ENCODE measurements at places on chromosomes 1 and 21.

DNA sequence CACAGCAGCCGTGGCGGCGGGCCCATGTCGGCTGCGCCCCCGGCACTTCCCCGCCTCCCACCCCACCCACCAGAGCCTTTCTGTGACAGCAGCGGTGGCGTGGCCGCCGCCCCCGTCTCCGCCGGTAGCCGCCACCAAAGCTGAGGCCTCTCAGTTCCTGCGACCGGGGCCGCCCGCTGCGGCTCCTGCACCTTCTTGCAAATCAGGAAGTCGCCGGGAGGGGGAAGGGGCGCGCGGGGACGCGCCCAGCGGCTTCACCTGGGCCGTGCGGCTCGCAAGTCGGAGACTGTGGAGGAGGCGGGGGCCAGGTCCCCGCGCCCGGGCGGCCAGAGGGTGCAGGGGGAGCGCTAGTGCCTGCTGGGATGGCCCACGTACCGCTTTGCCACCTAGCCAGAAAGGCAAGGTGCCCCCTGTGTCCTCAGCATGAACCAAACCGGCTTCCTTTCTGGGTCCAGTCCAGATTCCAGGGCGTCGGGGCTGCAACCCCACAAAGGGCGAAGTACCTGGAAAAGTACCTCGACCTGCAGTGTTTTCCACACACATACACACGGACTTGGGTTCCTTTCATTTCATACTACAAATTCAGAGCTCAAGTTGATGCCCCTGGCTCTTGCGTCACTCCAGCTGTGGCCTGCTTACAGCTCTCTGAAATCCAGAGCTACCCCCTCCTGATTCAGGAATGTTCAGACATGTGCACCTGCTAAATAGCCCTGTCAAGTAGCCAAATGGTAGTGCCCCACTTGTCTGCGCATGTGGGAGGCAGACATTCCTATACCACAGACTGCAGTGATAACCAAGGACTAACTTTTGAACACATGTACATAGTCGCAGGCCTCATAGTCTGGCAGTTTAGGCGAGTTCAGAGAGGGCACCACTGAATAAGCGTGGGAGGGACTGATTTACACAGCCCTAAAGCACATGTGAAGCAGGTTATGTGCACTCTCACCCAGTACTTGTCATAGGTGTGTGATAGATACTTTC is at the start of gene DENND1B:
TSS of gene DENND1B (minus strand) at position 199 of the 981 bp plus-strand sequence. CDS start 325 bp downstream, outside the sequence.
- peak; percentile 85 for DNase-seq

- DNase-seq = peak; percentile 20
Observed at GRCh38 chr1:225631021-225631663, 21.8 kb downstream of the ENAH start.

DNA sequence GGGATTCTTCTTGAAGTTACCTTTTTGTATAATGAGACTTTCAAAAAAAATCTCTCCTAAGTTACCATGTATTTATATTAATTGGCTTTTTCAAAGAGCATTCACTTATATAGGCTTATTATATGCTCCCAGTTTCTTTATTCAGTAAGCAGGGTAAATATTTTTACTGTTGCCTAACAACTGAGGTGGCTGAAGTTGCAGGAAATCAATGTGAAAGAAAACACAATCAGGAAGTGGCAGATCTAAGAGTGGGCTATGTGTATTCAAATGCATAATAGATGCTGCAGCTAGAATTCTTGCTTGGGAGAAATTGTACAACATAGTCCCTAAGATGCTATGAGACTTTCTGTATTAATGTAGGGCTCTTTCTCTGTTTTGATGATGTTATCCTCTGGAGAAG is 606.9 kb downstream of the NUF2 start:
- DNase-seq = no peak

- DNase-seq = no peak
Observed at GRCh38 chr1:234199476-234200127, 173.7 kb upstream of the COA6 start.

DNA sequence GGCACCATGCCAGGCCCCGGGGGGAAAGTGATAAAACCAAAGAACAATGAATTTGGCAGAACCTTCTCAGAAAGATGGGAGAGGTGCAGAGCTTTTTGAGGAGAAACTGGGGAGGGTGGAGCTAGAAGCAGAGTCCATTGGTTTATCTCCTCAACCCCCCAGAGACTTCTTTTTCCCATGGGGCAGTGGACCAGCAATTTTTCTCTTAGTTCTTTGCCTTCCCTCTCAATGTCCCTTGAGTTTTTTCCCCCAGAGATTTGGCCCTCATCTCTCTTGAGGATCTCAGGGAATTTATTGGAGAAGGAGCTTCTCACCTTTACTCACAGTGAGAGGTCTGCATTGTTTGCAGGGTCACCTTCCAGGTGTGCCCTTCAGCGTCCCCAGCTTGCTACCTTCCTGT is 5.3 kb upstream of the ARHGEF11 start:
- no peak for DNase-seq

- DNase-seq = no peak
Observed at GRCh38 chr1:118866330-118866729, 121.8 kb downstream of the TBX15 start.

DNA sequence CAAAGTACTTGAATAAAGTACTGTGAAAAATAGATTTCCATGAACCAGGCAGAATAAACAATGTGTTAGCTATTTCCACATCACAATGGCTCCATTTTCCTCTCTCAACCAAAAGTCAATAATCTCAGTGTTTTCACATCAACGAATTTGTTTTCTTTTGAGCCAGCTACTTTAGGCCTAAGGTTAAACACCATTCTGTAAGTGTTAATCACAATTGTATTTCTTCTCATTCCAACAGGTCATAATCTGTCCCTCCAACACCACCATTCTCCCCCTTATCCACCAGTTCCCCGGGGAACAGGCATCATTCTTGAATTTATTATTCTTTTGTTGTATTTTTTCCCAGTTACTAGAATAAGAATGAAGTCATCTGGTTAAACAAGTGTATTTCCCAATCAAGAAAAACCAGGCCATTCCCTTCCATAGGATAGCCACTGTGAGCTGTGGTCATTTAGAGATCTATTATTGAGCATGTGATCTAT is 66.2 kb upstream of the PALMD start:
- no peak for DNase-seq

DNA sequence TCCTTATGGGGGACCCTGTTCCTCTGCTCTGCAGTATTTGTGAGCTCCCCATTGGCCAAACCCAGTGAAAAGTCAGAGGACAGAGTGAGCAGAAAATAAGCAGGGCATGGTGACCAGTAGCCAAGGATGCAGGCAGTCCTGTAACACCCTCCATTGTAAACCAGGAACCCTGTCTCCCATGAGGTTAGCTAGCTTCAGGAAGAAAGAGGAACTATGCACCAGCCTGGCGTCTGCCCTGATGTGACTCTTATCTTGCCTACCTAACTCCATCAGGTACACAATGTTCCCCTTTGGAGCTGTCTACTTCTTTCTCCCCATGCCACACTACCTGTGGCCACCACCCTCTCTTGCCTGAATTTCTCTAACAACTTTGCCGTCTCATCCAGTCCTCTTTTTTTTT is 119.2 kb downstream of the LRIG2 start:
- no peak for DNase-seq

GRCh38 chr1:17400725-17401341 is 28.8 kb downstream of the PADI6 start:
- no peak for DNase-seq

GRCh38 chr1:109793486-109794318 is 30.0 kb upstream of the EPS8L3 start:
- peak; percentile 71 for DNase-seq

GRCh38 chr1:98702976-98703375 is 41.5 kb downstream of the SNX7 start:
- no peak for DNase-seq

- DNase-seq = peak; percentile 56
Observed at GRCh38 chr21:16592381-16592780, 862.6 kb downstream of the USP25 start.

DNA sequence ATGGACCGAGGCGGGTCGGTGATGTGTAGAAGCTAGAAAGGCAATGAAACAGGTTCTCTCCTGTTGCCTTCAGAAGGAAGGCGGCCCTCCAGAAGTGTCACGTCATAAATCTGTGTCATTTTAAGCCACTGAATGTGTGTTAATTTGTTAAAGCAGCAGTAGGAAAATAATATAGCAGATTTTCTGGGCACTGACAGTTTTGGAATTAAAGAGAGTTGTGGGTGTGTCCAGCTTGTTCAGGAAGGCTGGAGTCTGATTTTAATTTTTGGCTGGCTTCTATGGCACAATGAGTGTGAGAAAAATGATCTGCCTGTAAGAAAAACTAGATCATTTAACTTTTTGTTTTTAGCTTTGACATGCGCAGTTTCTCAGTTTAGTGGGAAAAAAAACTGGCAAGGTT is 177.3 kb downstream of the EDEM3 start:
- no peak for DNase-seq

GRCh38 chr1:2199042-2199810 is 4.7 kb upstream of the FAAP20 start:
- DNase-seq = peak; percentile 44

DNA sequence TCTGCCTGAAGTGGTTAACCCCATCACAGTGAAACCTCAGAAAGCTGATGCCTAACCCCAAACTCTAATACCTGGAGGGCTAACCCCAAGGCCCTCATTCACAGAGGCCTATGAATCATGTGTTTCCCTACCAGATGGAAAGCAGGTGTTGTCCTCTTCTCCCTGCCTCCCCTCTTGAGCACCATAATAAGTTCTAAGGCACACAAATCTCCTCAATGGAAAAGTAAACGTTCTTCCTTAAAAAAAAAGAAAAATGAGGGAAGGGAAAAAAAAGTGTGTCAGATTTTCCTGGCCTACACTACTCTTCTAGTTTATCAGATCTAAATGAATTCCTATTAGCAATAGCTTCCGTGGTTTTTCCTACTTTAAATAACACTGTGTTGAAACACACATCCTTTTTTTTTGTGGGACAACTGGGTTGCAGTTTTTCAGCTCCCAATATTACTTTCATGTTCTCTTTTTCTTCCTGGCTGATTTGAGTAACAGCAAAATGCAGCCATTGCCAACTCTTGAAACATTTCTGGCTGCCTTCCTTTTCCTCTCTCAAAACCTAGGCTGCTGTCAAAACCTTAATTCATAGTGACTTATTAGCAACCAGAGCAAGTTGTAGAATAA is 43.2 kb downstream of the SLC44A3 start:
- no peak for DNase-seq

GRCh38 chr1:204650911-204651570 is 34.5 kb downstream of the LRRN2 start:
- DNase-seq = no peak

DNA sequence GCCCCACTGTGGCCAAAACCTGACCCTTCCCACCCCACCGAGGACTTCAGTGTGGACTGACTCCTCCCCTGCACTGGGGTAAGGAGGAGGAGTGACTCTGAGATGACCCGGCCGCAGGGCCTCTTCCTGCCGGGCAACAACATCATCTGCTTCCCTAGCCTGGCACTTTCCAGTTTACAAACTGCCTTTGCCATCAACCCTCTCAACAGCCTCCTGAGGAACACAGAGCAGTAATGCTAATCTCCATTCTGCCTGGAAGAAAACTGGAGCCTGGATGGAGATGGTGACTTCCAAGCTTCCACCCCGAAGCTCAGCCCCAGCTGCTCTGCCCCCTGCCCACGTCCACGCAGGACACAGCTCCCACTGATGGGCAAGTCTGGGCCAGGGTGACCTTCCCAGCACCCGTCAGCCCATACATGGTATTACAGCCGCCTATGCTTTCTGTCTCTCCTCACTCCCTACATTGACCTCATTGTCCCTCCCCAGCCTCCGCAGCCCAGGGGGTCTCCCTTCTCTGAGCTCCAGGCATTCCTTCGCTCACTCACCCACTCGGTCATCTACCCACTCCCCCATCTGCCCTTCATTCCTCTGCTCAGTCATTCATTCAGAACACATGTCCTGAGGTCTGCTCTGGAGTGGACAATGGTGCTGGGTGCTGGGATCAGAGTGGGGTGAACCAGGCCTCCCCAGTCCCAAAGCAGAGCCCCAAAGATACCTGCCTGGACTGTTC is 34.2 kb downstream of the RAP1GAP start:
- DNase-seq = no peak

DNA sequence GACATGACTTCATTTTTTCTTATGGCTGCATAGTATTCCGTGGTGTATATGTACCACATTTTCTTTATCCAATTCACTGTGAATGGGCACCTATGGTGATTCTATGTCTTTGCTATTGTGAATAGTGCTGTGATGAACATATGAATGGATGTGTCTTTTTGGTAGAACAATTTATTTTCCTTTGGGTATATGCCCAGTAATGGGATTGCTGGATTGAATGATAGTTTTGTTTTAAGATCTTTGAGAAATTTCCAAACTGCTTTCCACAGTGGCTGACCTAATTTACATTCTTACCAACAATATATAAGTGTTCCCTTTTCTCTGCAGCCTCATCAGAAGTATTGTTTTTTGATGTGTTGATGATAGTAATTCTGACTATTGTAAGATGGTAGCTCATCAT is 361.7 kb upstream of the SGIP1 start:
- no peak for DNase-seq

DNA sequence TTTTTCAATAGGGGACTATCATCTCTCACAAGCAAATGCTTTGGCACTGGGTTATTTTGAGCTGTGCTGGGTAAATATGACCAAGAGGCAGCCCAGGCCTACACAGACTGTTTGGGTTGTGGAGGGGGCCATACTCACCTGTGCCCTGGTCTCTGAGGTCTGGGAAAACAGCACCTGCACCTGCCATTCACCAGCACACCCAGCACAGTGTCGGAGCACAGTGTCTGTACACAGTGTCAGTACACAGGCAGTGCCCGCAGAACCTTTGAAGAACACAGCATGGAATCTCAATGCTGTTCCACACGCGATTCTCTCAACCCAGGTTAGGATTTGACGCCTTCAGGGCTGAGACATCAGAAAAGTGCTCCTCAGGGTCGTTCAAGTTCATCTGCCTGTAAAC is 35.0 kb upstream of the FAM89A start:
- no peak for DNase-seq

DNA sequence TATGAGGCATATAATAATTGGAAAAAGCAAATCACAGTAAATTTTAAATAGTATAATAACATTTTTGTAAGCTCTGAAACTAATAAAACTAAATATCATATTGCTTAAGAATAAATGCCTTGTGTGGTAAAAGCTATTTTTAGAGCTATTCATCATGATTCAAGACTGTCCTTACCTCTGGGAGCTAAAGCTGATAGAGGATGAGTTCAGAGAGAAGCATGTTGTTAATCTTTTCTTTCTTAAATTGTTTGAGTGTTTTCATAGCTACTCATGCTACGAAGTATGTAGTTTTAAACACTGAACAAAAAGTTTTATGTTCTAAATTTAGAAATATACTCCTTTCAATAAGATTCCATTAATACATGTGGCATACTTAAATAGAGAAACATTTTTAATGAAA is 30.5 kb downstream of the IFI16 start:
- DNase-seq = no peak
